ENCODE measurements at places on chromosomes 1 and 21.

- no peak for DNase-seq
Measured at GRCh38 chr1:78980511-78980910, 26.0 kb downstream of the ADGRL4 start.

GRCh38 chr1:184376369-184376768, 10.5 kb upstream of the C1orf21 start:
- DNase-seq, result no peak

- DNase-seq, result no peak
Measured at GRCh38 chr1:200880212-200880611, 7.4 kb downstream of the GPR25 start.

DNA sequence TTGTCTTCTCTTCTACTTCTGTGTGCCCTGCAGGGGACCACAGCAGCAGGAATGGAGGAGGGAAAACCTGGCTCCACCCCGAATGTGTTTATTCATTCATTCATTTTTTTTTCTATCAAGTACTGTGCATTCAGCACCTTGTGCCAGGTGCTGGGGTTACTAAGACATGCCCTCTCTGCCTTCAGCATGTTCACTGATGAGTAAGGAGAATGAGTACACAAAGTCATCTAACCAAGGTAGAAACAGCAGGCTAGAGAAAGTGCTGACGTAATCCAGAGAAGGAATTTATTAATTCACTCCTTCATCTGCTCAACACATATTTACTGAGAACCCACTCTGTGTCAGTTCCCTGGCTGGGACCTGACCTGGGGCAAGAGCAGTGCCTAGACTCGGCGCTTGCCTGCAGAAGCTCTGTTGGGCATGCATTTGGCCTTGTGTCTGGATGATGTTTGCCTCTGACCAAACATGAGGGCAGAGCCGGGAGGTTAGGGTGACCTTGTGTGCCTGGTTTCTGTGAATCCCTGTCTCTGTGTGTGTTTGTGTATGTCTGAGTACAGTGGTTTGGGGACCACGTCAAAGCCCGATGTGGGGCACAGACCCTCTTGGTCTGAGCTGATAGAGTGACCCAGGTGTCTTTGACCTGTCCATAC, 3.3 kb upstream of the MYOG start:
- DNase-seq, result peak; percentile 27

- DNase-seq, result no peak
Measured at GRCh38 chr1:160756849-160757201, 17.8 kb downstream of the SLAMF7 start.

DNA sequence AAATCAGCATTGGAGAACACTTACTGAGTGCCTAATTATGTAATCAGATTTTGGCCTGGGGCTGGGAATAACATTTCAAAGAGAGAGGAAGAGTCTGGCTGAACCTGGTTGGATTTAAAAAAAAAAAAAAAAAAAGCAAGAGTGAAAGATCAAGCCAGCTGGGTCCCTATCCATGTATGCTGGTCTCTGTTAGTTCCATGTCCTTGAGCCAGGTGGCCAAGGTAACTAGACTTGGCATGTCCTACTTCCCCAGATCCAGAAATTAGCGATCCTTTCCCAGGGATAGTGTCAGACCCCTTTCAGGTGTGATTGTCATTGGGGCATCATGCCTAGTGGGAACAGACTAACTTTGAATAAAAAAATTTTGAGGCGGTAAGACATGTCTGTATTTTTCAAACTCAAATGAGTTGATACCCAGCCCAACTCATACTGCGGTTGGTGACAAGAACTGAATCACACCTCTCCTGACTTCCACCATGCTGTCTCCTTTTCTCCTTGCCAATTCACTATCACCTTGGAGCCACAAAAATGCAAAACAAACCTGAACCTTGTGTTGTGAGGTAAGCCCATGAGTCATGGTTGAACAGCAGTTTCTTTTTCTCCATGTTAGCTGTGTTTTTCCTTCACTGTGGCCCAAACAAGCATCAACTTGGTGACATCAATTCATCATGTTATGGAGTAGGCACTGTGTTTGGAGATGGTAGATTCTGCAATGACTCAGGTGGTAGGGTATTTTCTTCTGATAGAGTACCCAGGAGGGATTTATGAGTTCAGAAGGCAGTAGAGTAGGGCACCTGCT, 24.5 kb upstream of the PPP2R5A start:
- DNase-seq, result no peak

DNA sequence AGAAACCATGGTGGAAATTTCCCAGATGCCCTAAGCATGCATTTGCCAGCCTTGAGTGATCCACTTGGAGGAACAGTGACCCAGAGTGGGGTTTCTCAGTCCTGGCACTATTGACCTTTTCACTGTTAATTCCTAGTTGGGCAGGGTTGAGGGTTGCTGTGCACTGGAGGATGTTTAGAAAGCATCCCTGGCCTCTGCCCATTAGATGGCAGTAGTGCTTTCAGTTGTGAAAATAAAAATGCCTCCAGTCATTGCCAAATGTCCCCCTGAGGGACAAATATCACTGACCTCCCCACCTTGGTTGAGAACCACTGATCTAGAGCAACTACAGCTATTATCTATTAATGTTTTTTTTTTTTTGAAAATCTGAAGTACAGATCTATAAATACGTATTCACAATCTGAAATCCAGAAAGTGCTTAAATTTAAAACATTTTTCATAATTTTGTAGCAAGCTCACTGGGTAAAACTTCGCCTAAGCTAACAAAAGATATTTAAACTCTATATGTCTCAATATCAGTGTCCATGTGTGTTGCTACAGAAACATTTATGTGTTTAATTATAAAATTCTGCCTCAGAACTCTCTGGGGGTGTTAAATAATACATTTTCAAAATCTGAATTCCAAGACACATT, 27.3 kb downstream of the F3 start:
- DNase-seq, result peak; percentile 36

DNA sequence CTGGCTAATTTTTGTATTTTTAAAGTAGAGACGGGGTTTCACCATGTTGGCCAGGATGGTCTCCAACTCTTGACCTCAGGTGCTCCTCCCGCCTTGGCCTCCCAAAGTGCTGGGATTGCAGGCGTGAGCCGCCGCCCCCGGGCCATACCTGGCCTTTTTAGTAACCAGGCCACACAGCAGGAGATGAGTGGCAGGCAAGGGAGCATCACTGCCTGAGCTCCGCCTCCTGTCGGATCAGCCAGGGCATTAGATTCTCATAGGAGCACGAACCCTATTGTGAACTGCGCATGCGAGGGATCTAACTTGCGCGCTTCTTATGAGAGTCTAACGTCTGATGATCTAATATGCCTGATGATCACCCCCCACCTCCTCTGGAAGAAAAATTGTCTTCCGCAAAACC, 308.7 kb upstream of the PRMT6 start:
- DNase-seq, result peak; percentile 49

- DNase-seq, result no peak
Measured at GRCh38 chr1:25628741-25629421, 12.3 kb downstream of the MAN1C1 start.

- no peak for DNase-seq
Measured at GRCh38 chr1:8361198-8361849, 43.4 kb downstream of the SLC45A1 start.

DNA sequence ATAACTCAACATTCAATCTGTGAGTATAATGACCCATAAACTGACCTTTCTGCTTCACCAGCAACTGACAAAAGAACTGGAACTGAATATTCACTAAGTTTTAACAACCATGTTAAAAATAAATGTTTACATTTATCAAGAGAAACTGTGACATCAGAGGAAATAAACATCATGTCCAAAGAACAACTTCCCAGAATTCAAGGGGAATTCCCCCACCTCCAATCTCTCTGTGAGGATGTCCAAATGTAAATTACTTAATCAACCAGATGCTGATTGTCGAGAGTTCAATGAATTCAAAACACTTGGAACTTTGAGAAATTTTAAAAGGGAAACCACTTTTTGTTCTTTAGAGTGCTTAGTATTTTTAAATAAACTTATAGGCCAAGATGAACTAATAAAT, 365.6 kb upstream of the ADGRL2 start:
- DNase-seq, result no peak

GRCh38 chr1:93021539-93022134, 57.4 kb upstream of the MTF2 start:
- DNase-seq, result no peak

- no peak for DNase-seq
Measured at GRCh38 chr21:39087238-39088030, 95.8 kb downstream of the PSMG1 start.

DNA sequence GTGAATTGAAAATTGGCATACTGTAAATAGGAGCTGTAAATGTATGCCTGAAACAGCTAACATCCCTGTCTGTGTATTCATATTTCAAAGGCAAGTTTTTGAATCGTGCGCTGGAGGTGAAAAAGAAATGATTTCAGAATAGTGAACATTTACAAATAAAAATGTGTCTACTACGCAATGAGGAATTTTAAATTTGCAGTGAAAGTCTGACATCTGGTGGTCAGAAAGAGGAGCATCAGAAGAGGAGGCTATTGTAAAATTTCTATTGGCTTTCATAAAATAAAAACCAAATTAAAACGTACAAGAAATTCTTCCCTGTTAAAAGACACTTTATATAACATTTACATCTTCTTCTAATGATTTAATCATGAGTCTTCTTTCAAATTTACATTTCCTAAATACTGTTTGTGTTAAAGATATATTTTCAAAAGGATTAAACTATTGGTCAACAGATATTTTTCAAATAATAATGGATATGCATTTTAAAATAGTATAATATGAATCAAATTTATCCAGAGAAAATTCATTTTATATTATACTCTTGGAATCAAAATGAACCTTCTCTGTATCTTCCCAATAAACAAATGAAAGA, 113.7 kb upstream of the RRP15 start:
- no peak for DNase-seq

DNA sequence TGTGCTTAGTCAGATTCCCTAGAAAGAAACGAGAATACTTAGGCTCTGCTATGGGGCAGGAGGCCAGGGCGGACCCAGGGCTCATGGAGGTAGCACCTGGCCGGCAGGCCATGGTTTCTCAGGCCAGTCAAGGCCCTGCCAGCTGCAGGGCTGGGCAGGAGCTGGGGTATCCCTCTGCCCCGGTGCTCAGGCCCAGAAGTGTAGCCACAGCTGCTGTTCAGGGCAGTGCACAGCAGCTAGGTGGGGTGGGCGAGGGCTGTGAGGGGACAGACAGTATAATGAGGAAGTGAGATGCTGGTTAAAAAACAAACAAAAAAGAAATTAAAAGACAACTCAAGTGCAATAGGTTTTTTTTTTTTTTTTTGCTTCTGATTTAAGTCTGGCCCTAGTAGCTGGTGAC, 34.0 kb upstream of the EDN2 start:
- DNase-seq, result no peak

All from H9 (cell line).